Stimulated activated CD4-positive, alpha-beta T cell treated with anti-CD3 and anti-CD28 coated beads, Interleukin-4, amount 100 ng/mL, for 4 hours (primary cell): ENCODE measurements at places on chromosomes 2 and 18.

- no peak for DNase-seq
Observed at GRCh38 chr18:36640021-36640952, 188.5 kb downstream of the TPGS2 start.

- DNase-seq: no peak
Observed at GRCh38 chr2:150538651-150539201, 51.3 kb upstream of the RND3 start.

DNA sequence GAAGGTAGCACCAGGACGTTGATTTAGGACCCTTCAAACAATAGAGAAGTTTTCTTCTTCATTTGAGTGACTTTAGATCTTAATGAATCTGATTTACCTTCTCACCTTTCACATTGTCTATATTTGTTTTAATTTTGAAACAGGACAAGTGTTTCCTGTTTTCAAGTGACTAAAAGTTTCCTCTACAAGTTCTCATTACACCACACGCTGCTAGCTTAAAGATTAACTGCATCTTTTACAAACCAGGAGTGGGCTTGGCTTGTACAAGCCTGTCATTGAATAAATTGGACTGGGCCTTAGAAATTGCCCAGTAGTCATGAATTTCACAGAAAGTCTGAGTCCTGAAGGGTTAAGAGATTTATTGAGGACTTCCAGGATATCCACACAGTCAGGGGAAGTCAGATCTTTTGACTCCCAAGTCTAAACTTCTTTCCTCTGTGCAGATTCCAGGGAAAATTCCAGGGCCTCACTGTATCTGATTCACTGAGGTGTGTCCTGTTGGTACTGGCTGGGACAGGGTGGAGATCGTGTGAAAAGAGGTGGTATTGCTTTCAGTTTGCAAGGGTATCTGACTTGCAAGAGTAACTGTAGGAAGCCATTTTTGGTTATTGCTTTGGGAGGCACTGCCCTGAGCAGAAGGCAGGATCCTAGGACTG, 3.4 kb downstream of the SGPP2 start:
- DNase-seq: no peak

GRCh38 chr18:42078711-42079110, 123.7 kb downstream of the PIK3C3 start:
- no peak for DNase-seq

DNA sequence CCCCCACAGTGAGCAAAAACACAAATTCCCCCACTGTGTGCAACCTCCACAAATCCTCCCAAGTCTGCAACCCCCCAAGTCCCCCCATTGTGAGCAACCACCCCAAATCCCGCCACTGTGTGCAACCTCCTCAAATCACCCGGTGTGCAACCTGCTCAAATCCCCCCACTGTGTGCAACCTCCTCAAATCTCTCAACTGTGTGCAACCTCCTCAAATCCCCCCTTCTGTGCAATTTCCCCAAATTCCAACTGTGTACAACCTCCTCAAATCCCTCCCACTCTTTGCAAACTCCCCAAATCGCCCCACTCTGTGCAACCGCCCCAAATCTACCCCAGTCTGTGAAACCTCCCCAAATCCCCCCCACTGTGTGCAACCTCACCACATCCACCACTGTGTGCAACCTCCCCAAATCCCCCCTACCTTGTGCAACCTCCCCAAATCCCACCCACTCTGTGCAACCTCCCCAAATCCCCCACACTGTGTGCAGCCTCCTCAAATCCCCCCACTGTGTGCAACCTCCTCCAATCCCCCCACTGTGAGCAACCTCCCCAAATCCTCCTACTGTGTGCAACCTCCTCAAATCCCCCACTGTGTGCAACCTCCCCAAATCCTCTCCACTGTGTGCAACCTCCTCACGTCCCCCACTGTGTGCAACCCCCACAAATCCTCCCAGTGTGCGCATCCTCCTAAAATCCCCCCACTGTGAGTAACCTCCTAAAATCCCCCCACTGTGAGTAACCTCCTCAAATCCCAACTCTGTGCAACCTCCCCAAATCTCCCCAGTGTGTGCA, 115.2 kb downstream of the TPO start:
- DNase-seq: no peak

GRCh38 chr2:181380581-181380980, 76.6 kb upstream of the ITGA4 start:
- no peak for DNase-seq

GRCh38 chr2:28393114-28393836, 617 bp downstream of the FOSL2 start:
- peak; percentile 62 for DNase-seq

DNA sequence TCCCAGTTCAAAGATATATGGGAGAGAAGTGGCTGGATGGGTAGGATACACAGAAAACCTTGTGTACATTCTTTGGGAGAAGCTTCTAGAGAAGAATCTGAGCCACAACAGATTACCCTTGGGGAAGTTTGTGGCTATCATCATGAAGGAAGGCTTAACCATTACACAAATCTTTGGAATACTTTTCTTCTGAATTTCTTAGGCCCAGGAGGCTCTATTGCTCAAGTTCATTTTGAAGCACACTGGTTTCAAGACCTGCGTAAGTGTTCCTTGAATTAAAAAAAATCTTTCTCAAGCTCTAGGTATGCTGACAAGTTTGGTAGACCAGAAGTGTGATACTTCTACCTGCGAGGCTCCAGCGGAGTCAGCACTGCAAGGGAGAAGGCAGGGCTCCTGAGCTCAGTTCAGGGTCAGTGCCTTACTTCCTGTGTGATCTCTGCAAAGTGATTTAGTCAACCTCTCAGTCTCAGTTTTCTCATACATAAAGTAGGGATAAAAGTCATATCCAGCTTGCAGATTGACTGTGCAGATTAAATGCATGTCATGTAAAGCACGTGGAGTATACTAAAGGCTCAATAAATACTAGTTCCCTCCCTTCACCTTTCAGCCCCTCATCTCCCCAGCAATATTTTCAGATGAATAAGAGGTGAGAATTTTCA, 438.6 kb downstream of the DLGAP1 start:
- no peak for DNase-seq

- DNase-seq: no peak
Observed at GRCh38 chr2:46200100-46200690, 97.0 kb upstream of the EPAS1 start.

DNA sequence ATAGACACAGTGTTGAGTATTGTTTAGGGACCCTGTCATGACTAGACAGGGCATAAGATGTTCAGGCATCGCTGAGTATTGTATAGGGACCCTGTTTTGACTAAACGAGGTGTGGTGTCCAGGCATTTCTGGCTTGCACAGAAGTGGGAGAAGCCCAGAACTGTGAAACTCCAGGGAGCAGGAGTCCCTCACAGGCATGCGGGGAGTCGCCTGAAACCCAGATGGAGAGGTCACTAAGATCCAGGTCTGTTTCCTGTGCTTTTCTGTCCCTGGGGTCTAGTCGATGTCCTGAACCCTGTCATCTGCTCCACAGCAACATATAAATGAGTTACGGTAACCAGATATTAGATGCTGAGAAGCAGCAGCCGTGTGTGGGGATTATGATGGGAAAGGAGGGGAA, 469.0 kb upstream of the SALL3 start:
- DNase-seq: no peak

- no peak for DNase-seq
Observed at GRCh38 chr2:105636109-105636740, 108.5 kb upstream of the NCK2 start.

DNA sequence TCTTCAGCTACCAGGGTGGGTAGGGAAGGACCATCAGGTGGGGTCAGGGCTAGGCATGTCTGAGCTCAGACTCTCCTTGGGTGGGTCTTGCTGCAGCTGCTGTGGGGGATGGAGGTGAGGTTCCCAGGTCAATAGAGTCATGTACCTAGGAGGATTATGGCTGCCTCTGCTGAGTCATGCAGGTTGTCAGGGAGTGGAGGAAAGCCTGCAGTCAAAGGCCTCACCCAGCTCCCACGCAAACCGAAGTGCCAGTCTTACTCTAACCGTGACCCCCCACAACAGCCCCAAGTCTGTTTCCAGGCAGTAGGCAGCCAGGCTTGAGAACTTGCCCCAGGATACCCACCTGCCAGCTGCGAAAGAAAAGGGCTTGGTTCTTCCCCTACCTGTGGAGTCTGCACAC, 113.6 kb upstream of the GALNT5 start:
- no peak for DNase-seq

DNA sequence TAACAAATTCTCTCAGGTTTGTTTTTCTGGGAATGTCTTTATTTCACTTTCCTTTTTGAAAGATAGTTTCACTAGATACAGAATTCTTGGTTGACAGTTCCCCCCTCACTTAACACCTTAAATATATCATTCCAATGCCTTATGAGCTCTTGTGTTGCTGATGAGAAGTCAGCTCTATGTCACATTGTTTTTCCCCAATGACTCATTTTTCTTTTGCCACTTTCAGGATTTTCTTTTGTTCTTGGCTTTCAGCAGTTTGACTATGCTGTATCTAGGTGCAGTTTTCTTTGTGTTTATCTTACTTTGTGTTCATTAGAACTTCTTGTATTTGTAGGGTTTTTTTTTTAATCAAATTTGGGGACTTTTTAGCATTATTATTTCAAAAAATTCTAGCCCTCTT, 5.6 kb upstream of the RALBP1 start:
- no peak for DNase-seq
